Activated CD4-positive, CD25-positive, alpha-beta regulatory T cell treated with anti-CD3 and anti-CD28 coated beads, Interleukin-2, amount 50 U/mL, for 72 hours (primary cell): ENCODE measurements at places on chromosomes 12 and 14.

- DNase-seq, result no peak
Measured at GRCh38 chr12:72289633-72290032, 17.5 kb downstream of the TRHDE start.

- no peak for DNase-seq
Measured at GRCh38 chr12:45227316-45228067, 11.6 kb downstream of the ANO6 start.

GRCh38 chr12:52521175-52521567, 977 bp upstream of the KRT5 start:
- DNase-seq, result no peak

- no peak for DNase-seq
Measured at GRCh38 chr14:100623961-100624360, 36.7 kb upstream of the BEGAIN start.

DNA sequence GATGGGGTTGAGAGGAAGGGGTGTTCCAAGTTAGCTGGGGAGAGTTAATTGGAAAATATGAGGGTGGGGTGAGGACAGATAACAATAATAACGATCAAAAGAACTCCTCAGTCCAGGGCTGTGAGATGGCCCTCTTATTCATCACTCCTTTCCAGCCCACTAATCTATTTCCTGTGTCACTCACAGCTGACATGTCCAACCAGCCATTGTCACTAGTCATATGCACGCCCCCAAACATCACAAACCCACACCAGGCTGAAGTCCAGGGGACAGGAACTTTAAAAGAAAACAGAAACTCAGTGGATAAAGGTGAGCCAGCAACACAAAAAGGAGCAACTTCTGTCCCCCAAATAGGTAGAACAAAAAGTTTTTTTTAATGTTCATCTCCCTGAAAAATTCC, 911 bp downstream of the CALCOCO1 start:
- DNase-seq, result no peak

GRCh38 chr12:2286461-2287131, 233.8 kb downstream of the CACNA1C start:
- DNase-seq, result no peak

GRCh38 chr14:92516966-92517506, 3.5 kb downstream of the RIN3 start:
- no peak for DNase-seq

DNA sequence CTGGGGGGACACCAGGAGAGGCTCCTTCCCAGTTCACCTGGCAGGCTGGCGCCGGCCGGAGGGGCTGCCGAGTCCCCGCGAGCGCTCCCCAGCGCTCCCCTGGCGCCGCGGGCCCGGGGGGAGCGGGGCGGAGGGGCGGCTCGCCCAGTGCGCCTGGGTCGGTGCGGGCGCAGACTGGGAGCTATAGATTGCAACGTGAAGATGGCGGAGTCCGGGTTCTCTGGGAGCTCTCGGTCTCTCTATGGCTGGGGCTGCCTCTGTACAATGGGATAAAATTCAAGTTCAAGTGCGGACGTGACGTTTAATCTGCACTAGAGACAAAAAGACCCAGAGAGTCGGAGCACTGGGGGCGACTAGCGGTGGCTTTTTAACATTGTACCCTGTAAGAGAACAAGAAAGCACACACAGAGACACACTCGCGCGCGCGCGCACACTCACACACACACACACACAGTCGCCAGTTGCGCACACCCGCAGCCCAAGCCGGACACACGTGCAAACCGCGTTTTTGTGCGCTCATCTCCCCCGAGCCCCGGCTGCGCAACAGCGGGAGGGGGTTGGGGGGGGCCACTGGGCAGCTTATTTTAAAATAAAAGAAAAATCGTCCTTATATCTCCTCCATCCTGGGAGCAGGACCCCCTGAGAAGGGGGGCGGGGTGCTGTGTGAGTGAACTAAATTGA, at the start of gene BCL11B:
TSS of gene BCL11B (minus strand) at position 247 of the 681 bp plus-strand sequence. CDS start 979 bp downstream, outside the sequence.
- DNase-seq, result peak; percentile 79

DNA sequence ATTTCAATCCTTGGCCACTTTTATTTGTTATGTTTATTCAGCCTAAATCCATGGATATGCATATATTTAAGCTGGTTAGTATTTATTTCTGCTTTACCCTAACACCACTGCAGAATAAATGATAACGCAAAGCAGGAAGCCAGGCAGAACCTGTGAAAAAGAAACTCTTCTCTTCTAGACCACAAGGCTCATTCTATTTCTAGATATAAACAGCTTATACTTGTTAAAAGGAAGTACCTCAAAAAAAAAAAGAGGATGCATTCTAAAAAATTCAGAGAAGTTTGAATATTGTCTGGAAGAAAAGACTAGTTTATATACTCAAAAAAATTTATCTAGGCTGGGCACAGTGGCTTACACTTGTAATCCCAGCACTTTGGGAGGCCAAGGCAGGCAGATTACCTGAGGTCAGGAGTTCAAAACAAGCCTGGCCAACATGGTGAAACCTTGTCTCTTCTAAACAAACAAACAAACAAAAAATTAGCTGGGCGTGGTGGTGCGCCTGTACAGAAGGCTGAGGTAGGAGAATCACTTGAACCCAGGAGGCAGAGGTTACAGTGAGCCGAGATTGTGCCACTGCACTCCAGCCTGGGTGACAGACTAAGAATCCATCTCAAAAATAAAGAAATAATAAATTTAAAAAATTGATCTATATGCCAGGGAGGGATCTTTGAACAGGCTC, 55.8 kb downstream of the GALNT4 start:
- DNase-seq, result no peak

DNA sequence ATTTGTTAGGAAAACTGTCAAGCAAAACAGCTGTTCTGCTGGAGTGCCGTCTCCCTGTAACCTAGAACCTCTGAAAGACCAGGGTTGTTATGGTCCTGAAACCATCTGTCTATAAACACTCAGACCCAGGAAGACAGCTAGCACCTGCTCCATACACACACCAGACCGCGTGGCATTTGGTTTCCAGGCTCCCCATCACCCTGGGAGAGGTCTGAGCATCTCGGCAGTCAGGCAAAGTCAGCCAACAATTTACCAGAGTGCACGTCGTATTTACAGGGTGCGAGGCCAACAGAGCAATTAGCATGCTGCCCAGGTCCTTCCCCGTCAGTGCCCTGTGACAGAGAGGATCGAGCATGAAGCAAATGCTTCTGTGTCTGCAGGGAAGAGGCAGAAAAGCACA, 272.5 kb downstream of the SLC15A4 start:
- no peak for DNase-seq

- no peak for DNase-seq
Measured at GRCh38 chr14:30085943-30086342, 158.3 kb upstream of the PRKD1 start.

DNA sequence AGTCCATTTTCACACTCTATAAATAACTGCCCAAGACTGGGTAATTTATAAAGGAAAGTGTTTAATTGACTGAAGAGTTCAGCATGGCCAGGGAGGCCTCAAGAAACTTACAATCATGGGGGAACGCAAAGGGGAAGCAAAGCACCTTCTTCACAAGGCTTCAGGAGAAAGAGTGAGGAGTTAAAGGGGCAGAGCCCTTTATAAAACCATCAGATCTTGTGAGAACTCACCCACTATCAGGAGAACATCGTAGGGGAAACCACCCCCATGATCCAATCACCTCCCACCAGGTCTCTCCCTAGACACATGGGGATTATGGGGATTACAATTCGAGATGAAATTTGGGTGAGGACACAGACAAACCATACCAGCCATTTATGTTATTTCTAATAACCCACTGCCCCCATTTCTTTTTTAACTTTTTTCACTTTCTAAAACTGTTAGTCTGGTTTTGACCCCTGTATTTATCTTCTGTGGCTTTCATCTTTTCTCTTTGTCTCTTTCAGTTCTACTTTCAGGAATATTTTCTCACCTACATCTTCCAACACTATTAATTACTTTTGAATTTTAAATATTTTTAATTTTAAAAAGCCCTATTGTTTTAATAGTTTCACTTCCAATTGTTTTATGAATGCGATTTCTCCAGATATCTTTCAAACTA, 44.5 kb downstream of the WDR89 start:
- no peak for DNase-seq

- DNase-seq, result no peak
Measured at GRCh38 chr14:101217616-101218371, 314.3 kb upstream of the RTL1 start.

- DNase-seq, result no peak
Measured at GRCh38 chr12:72839696-72840095, 567.5 kb downstream of the TRHDE start.

DNA sequence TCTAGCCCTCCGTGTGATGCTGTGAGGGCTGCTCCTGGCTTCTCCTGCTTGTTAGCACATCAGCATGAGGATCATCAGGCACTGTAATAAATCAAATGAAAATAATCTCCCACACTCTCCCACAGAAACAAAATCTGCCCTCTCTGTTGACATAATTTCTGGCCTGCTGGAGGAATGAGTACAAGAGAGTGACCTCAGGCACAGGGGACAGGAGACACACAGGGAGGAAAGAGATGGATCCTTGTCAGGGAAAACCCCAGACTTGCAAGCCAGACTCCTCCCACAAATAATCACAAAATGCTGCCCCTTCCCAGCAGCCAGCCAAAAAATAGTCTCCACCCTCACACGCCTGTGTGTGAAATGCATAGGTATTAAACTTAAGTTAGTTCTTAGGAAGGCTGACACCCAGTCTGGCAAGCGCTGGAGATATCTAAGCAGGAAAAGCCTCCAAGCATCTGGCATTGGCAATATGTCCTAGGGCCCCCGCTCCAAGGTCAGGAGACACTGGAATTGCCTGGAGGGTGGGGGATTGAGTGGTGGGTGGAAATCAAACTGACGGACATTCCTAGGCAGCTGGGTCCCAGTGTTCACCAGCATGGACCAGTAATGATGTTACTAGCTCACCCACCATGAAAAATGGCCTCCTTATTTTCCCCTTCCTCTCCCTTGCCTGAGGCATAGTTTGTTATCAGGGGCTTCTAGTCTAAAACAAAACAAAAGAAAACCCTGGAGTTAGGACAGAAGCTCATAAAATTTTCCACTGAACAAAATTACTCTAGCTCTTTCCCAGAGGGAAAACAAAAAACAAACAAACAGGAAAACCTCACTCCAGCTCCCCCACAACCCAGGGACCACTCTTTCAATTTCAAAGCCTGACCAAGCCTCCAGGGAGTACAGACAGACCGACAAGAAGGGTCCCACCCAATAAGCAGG, 22.0 kb downstream of the SMUG1 start:
- no peak for DNase-seq

- no peak for DNase-seq
Measured at GRCh38 chr14:22296088-22296487, 292.9 kb downstream of the DAD1 start.

- no peak for DNase-seq
Measured at GRCh38 chr14:88379706-88380343, 5.6 kb upstream of the SPATA7 start.

DNA sequence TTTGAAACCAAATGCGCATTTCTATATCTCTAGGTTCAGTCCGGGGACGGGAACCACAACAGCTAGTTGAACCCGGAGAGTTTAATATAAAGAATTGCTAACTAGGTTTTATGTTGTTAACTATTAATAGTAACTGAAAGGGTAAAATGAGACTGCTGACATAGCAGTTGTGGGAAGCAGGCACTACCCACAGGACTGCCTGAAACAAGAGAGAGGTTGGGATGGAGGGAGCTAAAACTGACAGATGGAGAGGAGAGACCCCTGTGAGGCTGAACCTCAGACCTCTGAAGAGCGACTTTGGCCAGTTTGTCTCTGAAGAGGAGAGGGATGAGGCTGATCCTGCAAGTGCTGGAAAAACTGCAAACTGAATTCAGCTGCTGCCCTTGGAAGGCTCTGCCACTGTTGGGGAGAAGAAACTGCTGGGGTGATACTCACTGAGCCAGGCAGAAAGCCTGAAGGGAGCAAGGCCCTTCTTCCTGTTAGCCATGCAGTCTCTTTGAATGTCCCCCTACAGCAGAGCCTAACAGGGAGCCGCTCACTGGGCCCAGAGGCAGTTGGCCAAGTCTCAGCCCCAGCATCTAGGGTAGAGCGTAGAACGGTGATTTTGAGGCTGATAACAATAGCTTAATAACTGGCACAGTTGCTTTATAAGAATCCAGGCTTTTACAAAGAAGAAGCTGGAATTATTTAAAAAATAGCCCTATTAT, 172.2 kb downstream of the NPAS3 start:
- DNase-seq, result no peak
